ENCODE measurements at places on chromosomes 7 and 10.
A peak's percentile ranks its signal among the peaks of the same experiment; 100 is the strongest.

DNA sequence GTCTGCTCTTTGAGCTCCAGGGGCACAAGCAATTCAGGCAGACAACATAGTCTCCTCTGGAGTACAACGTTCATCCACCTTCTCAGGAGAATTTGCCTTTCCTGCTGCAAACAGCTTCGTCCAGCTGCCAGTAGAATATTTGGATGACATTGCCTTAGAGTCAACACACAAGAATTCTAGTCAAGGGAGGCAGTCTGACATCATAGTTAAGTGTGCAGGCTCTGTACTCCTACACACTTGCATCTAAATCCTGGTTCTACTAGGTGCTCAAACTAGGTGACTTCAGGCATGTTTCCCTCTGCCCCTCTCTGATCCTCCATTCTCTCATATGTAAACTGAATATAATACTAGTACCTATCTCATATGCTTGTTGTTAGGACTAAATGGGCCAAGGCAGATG lies 314.8 kb downstream of the HPSE2 start:
- DNase-seq: no peak

GRCh38 chr7:134174795-134175261 lies 47.7 kb downstream of the LRGUK start:
- DNase-seq: peak; percentile 69

GRCh38 chr7:92359801-92360200 lies 87.5 kb upstream of the GATAD1 start:
- no peak for DNase-seq

DNA sequence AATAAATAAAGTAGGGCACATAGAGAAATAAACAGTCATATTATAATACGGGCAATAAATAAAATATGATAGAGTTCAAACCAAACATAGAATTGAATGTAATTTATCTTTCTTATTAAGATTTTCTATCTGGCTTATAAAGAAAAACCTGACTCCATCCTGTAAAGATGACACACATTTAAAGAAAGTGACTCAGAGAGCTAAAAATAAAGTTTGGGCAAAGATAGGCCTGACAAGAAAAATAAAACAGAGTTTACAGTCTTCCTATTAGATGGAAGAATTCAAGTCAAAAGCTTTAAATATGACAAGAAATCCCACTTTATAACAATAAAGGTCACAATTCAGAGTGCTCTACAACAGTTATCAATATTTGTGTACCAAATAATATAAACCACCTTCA lies 580.6 kb downstream of the PHTF2 start:
- DNase-seq: peak; percentile 1
